Activated naive CD8-positive, alpha-beta T cell treated with anti-CD3 and anti-CD28 coated beads, Interleukin-2, amount 10 ng/mL, durations not matched to agents 7 days and 5 days (primary cell): ENCODE measurements at places on chromosomes 4 and X. TPM values are rescaled to one million over a fixed set of nuclear protein-coding genes. Genes with fewer than 3 reads are reported as not detected.

The PRPS2 gene
- total RNA-seq = 67.1 TPM

The MAGEA12 gene
- not detected for total RNA-seq

The TRIML2 gene
- total RNA-seq = not detected

The CT83 gene
- not detected for total RNA-seq

The CSAG3 gene
- not detected for total RNA-seq

The HHIP gene
- total RNA-seq = not detected

The NXF2B gene
- not detected for total RNA-seq

The NXF2 gene
- total RNA-seq = not detected
